Stimulated activated CD8-positive, alpha-beta memory T cell treated with anti-CD3 and anti-CD28 coated beads, Interleukin-4, amount 100 ng/mL, for 1 hour (primary cell): ENCODE measurements at places on chromosomes 3 and 15.

GRCh38 chr15:29126821-29127461, 142.7 kb downstream of the NSMCE3 start:
- DNase-seq, result no peak

GRCh38 chr3:97291901-97292300, 472.7 kb upstream of the ARL6 start:
- no peak for DNase-seq

GRCh38 chr3:105823149-105823867, 45.5 kb downstream of the CBLB start:
- DNase-seq, result no peak

GRCh38 chr3:42569593-42570142, 12.1 kb downstream of the SEC22C start:
- no peak for DNase-seq

DNA sequence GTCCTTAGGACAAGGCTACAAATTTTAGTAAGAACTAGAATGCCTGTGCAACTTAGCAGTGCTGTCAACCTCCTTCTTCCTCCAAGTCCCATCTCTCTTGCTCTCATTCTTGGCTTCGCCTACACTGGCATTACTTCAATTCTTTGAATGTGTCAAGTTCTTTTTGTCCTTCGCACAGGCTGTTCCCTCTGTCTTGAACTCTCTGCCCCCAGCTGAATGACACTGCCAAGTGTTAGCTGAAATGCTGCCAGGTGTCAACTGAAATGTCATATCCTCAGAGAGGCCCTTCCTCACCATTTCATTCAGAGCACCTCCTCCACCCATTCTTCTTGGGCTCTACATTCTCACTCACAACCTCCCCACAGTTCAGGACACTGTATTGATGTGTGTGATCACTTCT, 48.8 kb upstream of the PSMD6 start:
- DNase-seq, result no peak

GRCh38 chr3:123018683-123019082, 8.9 kb downstream of the SEMA5B start:
- no peak for DNase-seq

DNA sequence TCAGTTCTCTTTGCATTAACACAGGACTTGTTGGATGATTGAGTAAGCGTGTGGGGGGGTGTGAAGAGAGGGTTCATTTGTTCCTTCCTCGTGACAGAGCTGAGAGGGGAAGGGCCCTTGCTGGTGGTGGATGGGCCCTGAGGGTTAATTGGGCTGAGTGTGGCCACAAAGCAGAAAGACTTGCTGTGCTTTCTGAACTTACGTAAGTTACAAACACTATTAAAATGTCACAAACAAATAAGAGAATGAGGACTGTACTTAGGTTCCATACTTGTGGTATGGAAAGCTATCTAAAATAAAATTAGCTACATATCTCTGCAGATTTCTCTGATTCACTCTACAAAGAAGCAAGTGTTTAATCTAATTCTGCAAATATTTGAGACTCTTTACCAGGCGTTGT, 231.3 kb downstream of the LPP start:
- no peak for DNase-seq

GRCh38 chr15:31828594-31828993, 201.7 kb upstream of the CHRNA7 start:
- DNase-seq, result no peak

- DNase-seq, result no peak
Measured at GRCh38 chr3:94402126-94402525, 339.3 kb downstream of the NSUN3 start.

DNA sequence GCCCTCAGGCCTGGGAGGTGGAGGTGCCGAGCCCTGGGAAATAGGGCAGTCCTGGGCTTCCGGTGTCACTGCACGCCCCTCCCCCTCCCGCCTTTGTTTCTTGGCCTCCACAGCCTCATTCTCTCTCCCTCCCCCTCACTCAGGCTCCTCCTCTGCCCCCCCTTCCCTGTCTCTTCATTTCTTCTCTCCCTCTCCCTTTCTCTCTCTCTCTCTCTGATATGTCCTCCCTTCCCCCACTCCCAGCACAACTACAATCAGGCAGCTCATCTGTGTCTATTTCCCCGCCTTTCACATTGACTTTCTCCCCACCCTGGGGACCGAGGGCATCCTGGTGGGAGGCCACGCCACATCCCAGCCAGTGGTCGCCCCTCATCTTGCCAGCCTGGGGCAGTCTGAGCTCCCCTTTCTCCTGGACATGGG, 40.2 kb downstream of the IDH2 start:
- no peak for DNase-seq

- no peak for DNase-seq
Measured at GRCh38 chr3:173584093-173584837, 186.7 kb downstream of the NLGN1 start.

DNA sequence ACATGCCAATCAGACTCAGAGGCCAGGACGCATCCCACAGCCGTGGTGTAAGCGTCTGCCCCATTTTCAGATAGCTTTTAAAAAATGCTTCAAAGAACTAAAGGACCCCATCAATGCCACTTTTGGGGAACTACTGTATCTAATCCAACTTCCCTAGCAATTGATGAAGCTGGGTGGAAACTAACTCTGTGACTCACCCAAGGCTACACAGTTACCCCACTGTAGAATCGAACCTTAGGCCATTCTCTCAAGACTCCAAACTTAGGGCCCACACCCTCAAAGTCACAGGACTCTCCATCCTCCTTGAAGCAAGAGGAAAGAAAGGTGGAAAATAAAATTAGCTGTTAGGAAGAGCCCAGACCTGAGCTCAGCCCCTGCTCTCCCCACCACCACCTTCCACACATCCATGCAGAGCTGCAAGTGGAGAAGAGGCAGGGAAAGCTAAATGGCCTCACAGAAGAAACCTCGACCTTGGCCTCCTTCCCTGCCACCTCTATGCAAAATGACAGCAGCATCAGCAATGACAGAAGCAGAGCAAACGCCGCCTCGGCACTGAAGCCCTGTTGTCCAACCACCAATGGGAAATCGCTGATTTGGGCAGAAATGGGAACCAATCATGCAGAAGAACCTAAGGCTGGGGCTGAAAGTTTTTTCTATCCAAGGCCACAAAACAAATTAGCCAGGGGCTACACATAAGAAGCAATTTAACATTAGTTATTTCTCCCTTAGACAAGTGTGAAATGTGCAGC, 22.2 kb downstream of the ANP32A start:
- no peak for DNase-seq

- DNase-seq, result no peak
Measured at GRCh38 chr15:89226359-89227221, 5.2 kb upstream of the RLBP1 start.

- DNase-seq, result no peak
Measured at GRCh38 chr3:37521429-37521828, 340.3 kb upstream of the CTDSPL start.

GRCh38 chr15:88852476-88852875, 42.9 kb downstream of the HAPLN3 start:
- no peak for DNase-seq

DNA sequence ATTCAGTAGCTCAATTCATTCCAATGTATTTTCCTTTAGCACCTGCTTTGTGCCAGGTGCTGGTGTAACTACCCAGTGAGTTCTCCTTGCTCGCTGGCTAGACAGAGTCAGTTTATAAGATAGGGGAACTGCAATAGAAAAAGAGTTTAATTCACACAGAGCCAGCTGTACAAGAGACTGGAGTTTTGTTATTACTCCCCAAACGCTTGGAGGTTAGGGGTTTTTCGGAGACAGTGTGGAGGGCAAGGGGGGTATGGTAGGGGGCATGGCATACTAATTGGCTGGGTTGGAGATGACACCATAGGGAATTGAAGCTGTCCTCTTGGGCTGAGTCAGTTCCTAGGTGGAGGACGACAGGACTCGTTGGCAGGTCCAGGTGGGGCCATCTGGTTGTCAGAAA, 5.4 kb upstream of the CFAP91 start:
- no peak for DNase-seq

- no peak for DNase-seq
Measured at GRCh38 chr3:35320646-35321407, 318.5 kb upstream of the ARPP21 start.
